ENCODE measurements at places on chromosomes 16 and 17.

DNA sequence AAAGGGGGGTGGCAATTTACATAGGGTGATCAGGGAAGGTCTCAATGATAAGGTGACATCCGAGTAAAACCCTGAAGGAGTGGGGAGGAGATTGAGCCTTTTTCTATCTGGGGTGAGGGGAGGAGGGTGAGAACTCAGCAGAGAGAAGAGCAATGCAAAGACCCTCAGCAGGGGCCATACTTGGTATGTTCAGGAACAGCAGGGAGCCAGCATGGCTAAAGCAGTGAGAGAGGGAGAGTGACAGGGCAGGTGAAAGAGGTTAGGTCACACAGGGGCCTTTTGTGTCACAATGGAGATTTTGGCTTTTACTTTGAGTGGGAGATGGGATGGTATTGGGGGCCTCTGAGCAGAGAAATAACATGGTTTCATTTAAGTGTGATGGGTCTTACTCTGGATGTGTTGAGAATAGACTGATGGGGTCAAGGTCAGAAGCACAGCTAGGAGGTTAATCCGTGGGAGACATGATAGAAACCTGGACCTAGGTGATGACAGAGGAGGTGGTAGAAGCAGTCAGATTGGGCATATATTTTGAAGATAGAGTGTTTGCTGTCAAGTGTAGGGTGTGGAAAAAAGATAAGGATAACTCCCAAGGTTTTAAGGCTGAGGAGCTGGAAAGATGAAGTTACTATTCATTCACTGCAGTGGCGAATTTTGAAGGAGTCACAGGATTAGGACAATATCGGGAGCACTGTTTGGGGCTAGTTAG is 6.2 kb downstream of the SP2 start:
- DNase-seq, result no peak

DNA sequence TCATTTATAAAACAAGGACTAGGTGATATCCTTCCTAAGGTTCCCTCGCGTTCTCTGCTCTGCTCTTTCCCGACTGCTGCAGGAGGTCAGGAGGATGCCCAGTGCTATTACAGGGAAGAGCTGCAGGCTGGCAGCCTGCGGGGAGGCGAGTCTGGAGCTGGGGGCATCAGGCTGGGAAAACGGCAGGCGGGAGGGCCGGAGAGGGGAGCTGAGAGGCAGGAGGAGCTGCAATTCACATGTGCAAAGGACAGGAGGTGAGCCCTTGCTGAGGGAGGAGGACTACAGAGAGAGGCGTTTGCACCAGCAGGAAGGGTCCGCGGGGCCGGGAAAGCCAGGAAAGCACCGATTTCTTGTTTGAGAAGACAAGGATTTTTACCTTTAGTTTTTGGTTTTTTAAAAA is 8.1 kb downstream of the ADAD2 start:
- no peak for DNase-seq

DNA sequence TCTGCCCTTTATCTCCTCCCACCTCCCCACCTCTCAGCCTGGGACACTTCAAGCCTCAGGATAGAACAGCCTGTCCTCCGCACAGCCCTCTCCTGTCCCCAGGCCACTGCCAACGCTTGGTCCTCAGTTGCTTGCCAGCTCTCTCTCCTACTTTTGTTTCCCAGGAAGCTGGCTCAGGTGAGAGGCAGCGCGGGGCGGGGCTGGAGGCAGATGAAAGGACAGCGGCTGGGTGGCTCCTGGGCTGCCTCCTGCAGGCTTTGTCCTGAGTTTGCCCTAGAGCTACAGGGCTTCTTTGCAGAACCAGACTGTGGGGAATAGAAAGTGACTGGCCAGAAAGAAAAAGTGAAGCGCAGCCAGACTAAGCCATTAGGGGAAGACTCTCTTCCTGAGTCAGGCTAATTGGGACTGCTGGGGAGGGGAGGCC is 48.2 kb upstream of the CDC42EP4 start:
- DNase-seq, result peak; percentile 62

- peak; percentile 28 for DNase-seq
These were observed 42.7 kb downstream of the SOCS3 start for GRCh38 chr17:78316867-78317789.

DNA sequence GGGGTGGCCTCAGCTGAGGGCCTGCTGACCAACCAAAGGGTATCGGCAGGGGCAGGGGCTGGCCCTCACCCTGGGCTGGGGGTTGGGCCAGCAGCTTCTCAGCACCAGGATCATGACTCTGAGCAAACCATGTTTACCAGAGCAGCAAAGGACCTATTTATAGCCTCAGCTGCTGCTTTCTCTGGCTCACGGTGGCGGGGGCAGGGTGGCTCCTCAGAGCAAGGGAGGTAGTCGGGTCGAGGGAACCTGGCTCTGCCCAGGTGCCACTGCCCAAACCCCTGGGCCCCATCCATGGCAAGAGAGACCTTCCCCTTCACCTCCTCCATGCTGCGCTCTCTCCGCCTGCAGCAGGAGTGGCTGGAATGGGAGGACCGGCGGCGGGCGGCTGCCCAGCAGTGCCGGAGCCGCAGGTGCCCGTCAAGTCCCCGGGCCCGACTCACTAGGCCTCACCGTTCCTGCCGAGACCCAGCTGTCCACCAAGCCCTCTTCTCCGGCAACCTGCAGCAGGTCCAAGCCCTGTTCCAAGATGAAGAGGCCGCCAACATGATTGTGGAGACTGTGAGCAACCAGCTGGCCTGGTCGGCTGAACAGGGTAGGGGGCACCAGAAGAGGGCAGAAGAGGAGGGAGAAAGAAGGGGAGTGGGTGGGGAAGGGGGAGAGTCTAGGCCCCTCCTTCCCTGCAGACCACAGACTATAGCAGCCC is at the start of gene ASB16:
TSS of gene ASB16 (plus strand) at position 206 of the 703 bp plus-strand sequence. CDS start at position 292, 86 bp downstream.
- DNase-seq, result no peak

GRCh38 chr17:7292729-7293128 is 1.7 kb downstream of the YBX2 start:
- DNase-seq, result no peak

DNA sequence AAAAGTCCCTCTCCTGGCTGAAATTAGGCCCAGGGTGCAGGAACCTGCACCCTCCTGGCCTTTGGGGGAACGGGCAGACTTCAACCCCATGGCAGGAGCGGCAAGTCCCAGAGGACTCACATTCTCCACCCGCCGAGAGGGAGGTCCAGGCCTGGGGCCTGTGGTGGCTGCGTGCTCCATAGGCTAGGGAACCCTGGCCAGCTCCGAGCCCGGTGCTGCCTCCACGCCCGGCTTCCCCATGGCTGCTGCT is 130 bp downstream of the CCDC78 start:
- no peak for DNase-seq

- peak; percentile 26 for DNase-seq
These were observed 245.9 kb downstream of the SEC14L1 start for GRCh38 chr17:77386502-77387192.

- no peak for DNase-seq
These were observed 1.6 kb downstream of the GALNS start for GRCh38 chr16:88855176-88855575.

- no peak for DNase-seq
These were observed 14.6 kb downstream of the RSL1D1 start for GRCh38 chr16:11836650-11837244.

DNA sequence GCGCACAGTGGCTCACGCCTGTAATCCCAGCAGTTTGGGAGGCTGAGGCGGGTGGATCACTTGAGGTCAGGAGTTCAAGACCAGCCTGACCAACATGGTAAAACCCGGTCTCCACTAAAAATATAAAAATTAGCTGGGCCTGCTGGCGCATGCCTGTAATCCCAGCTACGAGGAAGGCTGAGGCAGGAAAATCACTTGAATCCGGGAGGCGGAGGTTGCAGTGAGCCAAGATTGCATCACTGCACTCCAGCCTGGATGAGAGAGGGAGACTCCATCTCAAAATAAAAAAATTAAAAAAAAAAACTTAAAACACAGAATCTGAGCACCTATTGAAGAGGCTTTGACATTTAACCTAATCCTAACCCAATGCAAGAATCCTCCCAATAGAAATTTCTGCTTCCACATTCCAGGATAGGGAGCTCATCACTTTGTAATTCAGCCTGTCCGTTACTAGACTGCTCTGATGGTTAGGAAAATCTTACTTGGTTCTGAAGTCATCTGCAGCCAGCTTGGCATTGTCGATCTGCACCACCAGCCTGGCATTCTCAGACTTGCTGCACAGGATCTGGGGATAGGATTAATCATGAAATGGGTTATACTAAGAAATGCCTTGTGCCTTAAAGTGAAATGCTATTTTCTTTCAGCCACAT is 2.1 kb downstream of the KRT33B start:
- no peak for DNase-seq

GRCh38 chr17:69423450-69423849 is 9.0 kb downstream of the MAP2K6 start:
- no peak for DNase-seq

DNA sequence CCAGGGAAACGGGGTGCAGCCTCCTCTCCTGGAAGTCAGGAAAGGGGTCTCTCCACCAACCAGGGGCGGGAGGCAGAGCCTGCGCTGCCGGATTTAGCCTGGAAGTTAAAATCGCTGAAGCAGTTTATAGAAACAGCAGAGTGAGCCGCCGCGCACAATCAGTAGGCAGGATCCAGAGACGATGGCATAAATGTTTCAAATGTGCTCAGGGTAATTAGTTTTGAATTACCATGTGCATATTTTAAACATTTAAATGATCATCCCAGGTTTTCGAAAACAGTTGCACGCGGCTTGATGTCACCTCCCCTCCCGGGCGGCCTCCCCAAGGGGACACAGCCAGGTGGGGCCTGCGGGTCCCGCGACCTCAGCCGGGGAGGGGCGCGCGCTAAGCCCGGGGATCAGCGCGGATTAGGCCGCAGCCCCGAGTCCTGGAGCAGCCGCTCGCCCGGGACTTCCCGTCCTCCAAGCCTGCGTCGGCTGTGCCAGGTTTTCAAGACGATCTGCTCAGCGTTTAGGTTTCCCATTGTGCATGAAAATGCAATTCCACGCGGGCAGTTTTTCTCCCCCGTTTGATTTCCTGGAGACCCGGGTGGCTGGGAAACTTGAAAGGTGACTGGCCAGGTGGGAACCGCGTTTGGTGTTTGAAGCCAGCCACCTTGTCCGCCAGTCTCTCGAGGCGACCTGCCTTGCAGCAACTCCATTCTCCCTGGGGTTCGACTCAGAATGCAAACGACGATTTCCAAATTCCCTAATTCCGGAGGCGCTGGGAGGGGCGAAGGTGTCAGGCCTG is 78.3 kb downstream of the RPA1 start:
- no peak for DNase-seq

DNA sequence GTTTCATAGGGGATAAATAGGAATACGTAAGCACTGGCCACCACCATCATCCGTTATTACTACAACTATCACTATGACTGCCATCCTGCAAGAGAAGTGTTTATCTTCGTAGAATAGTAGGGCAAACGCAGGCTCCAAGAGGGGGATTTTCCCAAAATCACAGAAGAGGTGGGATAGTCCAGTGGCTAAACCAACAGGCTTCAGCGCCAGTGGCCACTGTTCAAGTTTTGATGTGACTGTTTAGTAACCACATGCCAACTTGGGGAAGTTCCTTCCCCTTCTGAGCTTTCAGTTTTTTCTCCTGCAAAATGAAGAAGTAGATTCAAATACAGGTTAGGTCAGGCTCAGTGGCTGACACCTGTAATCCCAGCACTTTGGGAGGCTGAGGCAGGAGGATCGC is 60.7 kb upstream of the GRIN2A start:
- DNase-seq, result no peak

GRCh38 chr16:2238838-2239675 is 2.8 kb downstream of the DNASE1L2 start:
- DNase-seq, result no peak

DNA sequence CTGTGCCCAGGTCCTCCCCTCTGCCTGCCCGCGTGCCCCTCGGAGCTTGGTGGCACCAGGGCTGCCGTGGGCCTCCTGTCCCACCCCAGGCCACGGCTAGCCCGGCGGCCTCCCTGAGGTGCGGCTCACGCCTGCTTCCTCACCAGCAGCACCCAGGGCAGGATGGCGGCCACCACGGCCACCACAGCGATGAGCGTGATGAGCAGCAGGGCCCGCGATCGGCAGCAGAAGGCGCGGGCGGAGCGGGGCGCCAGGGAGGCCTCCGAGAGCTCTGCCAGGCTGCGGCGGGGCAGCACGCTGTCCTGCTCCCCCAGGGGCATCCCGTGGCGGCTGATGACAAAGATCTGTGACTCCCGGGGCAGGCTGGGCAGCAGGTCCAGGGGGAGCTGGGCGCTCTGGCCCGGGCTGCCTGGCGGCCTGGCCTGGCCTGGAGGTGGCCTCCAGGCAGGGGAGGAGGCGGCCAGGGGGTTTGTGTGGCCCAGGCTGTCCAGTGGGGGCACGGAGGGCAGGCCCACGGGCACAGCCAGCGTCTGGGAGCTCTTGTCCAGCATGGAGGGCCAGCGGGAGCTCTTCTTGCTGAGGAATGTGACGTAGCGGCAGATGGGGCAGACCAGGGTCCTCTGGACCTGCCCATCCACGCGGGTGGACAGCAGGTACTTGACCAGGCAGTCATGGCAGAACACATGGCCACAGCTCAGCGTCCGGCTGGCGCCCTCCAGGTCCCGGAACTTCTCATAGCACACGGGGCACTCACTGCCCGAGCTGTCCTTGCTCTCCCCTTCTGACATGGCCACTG is 4.8 kb downstream of the RNF222 start:
- no peak for DNase-seq

DNA sequence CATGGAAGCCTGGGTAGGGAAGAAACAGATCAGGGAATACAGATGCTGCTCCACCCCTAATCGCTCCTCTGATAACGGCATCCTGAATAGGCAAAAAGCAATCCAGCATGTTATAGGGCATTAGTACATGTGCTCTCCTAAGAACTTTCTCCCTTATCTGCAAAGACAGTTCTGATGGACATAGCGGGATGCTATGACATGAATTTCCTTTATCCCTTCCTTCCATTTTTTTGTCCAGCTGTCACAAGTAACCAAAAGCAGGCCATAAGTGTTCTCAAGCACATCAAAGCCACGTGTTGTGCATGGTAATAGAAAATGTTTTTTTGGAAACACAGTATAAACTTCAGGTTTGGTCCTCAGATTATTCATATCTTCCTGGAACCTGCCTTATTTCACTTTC is 141.4 kb upstream of the MON1B start:
- no peak for DNase-seq

DNA sequence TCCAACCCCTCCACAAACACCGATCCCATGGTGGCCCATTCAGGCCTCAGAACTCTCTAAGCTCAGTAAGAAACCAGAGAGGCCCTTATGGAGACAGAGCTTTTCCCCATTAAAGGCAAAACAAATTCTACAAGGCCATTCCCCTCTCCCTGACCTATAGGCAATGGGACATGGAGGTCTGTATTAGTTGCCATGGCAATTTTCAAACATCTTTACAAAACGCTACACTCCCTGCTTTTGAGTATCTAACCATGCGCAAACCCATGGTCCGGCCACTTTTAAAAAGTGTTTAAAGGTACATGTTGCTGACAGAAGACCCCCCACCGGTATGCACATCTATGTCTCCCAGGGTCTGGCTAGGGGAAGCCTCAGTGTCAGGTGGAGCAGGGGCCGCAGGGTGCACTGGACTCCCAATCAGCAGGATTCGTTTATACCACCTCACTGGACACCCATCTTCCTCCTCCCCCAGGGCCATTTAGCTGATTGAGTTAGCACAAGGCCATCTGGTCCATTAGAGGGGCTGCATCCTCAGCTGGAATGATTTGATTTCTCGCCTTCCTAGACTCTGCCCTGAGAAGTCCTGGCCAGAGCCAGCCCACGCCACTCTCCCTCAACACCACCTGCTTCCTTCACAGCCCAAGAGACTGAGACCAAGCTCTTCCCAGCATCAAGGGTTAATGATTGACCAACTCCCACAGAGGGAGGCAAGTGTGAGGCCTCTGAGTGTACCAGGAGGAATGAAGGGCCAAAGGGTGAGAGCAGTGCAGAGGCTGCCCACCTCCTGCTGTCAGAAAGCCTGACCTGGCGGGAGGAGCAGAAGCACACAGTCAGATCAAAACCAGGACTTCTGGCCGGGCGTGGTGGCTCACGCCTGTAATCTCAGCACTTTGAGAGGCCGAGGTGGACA is 10.9 kb downstream of the ACLY start:
- no peak for DNase-seq
